ENCODE measurements at places on chromosomes 16 and 17. TPM values are rescaled to one million over a fixed set of nuclear protein-coding genes. Genes with fewer than 3 reads are reported as not detected.
A peak's percentile ranks its signal among the peaks of the same experiment; 100 is the strongest.

DNA sequence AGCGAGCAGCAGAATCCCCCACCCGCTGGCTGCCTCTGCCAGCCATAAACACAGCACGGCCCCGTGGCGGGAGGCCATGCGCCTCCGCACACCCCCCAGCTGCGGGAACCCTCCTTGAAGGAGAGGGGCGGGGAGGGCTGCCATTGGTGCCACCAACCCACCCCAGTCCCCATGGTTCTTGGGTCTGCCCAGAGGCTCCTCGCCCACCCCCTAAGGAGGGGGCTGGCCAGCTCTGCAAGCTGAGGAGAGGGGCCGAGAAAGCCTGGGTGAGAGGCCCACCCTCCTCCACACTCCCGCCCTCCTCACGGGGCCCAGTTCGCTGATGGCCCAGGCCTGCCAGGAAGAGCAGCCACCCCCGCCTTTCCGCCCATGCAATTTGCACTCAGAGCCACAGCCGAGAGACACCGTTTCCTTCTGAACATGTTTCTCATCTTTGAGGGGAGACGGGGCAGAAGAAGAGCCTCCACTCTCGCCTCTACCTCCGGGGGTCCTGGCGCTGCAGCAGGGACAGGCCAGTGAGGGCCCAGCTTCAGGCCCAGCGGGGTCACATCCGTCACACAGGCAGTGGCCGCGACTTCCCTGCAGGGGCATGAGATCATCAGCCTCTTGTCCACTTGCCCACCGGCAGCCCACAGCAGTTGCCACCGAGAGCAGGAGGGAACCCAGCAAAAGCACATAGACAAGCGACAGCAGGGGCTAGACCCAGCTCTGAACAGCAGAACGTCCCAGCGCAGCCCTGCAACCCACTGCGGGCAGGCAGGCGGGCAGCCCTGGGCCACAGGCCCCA, 23.0 kb downstream of the KATNB1 start:
- no peak for DNase-seq

DNA sequence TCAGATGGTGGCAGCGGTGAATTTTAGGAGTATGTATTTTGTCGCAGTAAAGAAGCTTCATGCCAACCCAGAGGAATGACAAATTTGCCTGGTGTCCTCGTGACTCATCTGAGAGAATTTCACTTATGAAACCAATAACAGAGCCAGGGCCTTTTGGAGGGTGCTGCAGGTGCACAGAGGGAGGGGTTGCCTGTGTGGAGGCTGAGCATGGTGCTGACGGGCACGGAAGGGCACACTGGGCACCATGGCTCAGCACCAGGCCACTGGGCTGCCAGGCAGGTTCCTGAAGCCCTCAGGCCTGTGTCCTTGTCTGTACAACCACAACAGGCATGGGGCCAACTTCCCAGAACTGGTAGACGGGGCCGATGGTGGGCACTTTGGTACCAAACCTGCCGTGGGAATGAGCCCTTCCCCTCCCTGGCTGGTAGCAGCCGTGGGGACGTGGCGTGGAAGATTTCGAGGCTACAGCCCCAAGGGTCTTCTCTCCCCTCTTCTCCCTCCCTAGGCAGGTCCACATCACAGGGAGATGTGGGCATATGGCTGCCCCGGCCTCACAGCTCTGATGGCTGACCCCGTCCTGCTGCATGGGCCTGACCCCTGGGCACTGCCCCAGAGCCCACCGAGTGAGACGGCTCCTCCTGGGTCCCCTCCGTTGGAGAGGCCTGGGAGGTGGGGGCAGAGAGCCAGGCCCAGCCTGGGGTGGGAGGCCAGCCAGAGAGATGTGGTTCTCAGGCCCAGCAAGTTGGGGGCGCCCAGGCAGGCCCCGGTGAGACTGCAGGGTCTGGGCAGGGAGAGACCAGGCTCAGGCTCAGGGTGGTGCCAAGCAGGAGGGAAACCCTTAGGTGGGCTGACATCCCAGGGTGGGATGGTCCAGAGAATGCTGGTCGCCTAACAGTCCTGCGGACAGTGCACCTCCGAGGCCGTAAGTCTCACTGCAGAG, 30.2 kb upstream of the ZNF469 start:
- peak; percentile 23 for DNase-seq

- DNase-seq = no peak
These were observed 22.3 kb downstream of the MOSMO start for GRCh38 chr16:22030087-22030812.

DNA sequence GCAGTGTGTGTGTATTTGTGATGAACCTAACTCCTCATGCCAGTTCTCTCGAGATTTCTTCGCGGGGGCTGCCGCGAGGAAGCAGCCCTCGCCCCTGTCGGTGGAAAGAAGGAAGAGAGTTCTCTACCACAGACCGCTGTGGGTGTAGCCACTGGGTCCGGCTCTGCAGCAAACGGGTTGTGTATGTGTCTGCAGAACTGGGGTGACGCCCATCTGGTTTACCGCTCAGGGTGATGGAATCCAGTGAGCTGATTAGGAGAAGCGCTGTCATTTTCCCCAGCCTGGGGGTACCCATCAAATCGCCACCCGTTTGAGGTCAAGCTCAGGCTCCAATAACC, 7.7 kb downstream of the CORO6 start:
- DNase-seq = peak; percentile 52

- DNase-seq = no peak
These were observed 15.9 kb downstream of the RAB5C start for GRCh38 chr17:42138749-42139492.

GRCh38 chr17:55521186-55521585, 9.9 kb upstream of the SMIM36 start:
- no peak for DNase-seq

GRCh38 chr16:56679818-56680217, 2.5 kb upstream of the MT1X start:
- peak; percentile 49 for DNase-seq

GRCh38 chr16:2883458-2883908, 468 bp downstream of the FLYWCH2 start:
- DNase-seq = peak; percentile 55

DNA sequence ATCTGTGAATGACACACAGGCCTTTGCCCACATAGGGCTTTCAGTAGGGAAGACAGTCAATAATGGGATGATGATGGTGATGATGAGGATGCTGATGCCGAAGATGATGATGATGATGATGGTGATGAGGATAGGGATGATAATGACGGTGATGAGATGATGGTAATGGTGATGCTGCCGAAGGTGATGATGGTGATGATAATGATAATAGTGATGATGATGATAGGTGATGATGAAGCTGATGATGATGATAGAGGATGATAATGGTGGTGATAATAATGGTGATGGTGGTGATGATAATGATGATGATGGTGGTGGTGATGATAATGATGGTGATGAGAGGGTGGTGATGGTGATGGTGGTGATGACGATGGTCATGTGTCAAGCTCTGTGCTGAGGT, 12.9 kb downstream of the FOXL1 start:
- DNase-seq = no peak

GRCh38 chr16:53892155-53892554, 188.2 kb downstream of the FTO start:
- DNase-seq = no peak

DNA sequence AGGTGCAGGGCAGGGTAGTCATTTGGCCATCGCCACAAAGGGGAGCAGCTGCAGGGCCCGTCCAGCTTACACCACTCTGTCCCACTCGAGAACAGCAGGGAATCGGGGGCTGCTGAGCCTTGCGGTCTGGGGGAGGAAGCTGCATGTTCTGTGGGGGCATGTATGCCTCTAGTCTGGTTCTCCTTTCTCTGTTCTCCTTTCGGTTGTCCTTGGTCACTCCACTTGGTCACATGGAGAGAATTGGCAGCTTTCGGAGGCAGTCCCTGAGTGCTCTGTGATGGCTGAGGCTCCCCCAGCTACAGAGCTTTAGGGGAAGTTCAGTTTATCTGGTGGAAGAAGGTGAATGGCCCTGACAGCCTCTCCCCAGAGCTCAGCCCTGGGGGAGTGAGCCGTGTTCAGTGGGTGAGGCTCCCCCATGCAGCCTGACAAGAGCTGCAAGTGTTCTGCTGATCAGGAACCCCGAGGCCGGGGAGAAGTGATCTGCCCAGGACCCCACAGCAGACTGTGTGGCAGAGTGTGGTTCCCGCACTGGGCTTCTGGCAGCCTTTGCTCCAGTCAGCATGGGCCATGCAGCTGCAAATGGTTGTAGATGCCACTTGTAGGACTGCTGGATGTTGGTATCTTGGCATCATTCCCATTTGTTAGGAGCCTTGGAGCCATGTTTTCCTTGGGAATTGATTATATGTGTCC, 22.3 kb upstream of the SMPD3 start:
- peak; percentile 40 for DNase-seq

GRCh38 chr16:50274326-50275097, 8.2 kb downstream of the ADCY7 start:
- DNase-seq = peak; percentile 34

DNA sequence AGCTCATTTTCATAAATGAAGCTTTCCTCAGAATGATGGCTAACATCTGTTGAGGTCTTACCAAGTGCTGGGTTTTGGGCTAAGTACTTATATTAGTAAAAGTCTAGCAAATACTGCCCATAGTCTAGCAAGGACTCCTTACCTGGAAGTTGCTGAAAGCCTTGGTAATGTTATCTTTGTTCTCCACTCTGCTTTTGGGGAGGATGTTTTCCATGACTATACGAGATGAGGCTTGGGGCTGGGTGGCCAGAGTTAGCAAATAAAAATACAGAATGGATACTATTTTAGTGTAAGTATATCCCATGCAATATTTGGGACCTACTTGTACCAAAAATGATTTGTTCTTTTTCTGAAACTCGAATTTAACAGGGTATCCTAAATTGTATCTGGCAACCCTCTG, 7.7 kb downstream of the CCL18 start:
- DNase-seq = no peak

DNA sequence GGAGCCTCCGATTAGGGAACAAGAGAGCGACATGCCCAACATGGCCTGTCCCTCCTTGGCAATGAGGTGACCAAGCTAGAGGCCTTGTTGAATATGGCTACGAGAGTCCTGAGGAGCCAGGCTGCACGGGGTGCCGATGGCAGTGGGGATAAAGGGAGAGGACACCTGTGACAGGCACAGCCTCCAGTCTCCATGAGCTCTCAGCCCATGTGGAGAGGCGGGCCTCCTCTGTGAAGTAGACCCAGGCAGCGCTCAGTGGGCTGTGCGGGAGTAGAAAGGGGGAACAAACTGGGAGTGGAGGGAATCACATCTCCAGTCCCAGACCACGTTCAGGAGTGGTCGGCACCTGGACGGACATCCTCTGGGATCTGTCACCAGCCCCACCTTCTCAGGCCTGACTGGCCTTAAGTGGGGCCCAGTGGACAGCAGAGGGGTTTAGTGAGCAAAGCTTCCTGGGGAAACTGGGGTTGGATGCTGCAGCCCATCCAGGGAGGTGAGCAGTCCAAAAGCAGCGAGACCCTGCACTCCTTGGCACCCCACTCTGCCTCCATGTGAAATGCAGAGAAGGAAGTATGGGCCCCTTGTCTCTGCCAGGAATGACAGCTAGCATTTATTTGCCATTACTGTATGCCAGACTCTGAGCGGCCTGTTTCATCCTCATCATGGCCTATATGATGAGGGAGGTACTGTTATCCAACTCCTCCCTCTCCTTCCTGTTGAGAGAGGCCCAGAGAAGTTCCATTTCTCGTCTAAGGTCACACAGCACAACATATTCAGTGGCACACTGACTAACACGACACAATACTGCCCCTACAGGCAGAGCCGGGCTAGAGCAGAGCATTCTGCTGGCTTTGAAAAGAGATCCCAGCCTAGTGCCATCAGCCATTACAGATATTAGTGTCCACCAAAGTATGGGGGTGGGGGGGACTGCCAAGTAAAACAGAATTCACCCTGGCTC, 4.5 kb upstream of the TMEM92 start:
- peak; percentile 78 for DNase-seq

DNA sequence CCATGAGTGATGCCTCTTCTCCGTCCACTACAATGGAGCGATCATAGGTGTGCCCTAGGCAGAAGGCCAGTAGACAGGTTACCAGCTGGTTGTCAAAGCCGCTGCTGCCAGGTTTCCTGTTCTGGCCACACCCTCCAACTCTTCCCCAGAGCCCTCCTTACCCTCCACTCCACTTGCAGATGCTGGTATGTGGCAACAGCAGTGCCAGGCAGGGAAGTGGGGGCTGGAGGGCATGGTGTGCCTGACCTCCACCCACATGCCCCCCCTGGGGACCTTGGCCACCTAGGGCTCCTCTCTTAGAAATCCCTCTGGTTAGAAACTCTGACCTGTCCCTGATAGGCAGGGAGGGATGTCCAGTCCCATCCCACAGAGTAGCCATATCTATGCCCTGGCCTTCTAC, 1.5 kb downstream of the RRAD start:
- no peak for DNase-seq

- peak; percentile 19 for DNase-seq
These were observed 54.7 kb upstream of the IL34 start for GRCh38 chr16:70591615-70592014.

- DNase-seq = no peak
These were observed 7.7 kb downstream of the BCL7C start for GRCh38 chr16:30886145-30886544.

- no peak for DNase-seq
These were observed 11.1 kb upstream of the CD300LD start for GRCh38 chr17:74603037-74603635.

Gene GALR2
- not detected for total RNA-seq

Gene KRTAP4-6
- not detected for total RNA-seq

Gene G6PC1
- total RNA-seq = not detected

Gene OTOA
- total RNA-seq = not detected

Gene SCGB1C2
- not detected for total RNA-seq

Gene KRT33B
- total RNA-seq = not detected

Gene TMEM238L
- not detected for total RNA-seq

Gene TUBB3
- total RNA-seq = 1.8 TPM

Gene PYY
- total RNA-seq = not detected

Gene HOXB4
- 0.79 TPM for total RNA-seq

Gene CEP112
- total RNA-seq = 13.6 TPM

Gene MYL4
- 133 TPM for total RNA-seq

Measured in left ventricle myocardium superior (tissue), 1 donor.